ENCODE measurements at places on chromosomes 7 and 10.

DNA sequence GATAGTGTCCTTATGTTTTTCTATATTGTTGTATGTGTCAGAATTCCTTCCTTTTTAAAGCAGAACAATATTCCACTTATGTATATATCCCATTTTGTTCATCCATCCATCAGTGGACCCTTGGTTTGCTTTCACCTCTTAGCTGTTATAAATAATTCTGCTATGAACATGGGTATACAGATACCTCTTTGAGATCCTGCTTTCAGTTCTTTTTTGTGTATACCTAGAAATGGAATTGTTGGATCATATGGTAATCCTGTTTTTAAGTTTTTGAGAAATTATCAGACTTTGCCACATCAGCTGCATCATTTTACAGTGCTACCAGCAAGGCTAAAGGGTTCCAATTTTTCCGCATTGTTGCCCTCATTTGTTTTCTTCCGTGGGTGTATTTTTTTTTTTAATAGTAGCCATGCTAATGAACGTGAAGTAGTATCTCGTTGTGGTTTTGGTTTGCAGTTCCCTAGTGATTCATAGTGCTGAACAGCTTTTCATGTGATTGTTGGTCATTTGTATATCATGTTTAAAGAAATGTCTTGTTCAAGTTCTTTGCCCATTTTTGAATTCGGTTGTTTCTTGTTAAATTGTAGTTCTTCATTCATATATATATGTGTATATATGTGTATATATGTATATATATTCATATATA is 87.8 kb downstream of the LCOR start:
- DNase-seq: no peak

DNA sequence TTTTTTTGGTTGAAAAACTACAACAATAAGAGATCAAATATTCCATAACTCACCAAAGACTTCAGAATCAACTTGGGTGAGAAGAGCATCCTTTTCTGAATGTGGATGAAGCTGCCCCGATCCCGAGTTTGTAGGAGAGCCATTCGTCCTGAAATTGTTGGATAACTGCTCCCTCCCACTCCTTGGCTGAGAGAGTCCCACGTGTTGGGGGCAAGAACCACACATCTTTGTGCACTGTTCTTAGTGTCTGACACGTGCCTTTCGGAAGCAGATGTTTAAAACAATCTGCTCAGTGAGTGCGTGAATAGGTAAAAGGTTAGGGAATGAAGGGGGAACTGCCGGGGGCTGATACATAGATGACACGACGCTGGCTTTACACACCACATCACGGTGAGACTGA is 575.7 kb downstream of the PTPRN2 start:
- DNase-seq: no peak

DNA sequence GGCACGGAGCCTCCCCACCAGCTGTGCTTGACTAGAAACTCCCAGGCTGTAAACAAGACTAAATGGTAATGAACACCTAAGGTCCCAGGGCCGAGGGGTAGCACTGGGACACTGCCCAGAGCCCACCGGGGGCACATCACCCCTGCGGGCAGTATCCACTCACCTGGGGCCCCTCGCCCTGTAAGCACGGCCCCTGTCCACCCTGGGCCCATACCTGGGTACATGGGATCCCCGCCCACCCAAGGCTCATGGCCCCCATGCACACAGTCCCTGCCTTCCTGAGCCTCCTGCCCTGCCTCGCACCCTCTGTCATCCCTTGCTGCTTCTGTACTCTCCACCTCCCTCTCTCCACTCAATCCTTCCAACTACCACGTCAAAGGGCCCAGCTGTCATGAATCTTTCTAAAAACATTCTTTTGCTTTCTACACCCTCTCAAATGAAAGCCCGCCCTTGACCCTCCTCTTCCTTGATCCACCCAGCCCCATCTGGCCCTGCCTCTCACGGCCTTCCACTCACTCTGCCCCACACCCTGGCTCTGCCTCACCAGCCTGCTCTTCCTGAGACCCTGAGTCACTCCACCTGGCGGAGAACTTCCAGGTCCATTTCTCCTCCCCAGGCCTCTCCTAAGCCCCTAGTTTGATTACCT is 173.1 kb downstream of the PARD3 start:
- no peak for DNase-seq

DNA sequence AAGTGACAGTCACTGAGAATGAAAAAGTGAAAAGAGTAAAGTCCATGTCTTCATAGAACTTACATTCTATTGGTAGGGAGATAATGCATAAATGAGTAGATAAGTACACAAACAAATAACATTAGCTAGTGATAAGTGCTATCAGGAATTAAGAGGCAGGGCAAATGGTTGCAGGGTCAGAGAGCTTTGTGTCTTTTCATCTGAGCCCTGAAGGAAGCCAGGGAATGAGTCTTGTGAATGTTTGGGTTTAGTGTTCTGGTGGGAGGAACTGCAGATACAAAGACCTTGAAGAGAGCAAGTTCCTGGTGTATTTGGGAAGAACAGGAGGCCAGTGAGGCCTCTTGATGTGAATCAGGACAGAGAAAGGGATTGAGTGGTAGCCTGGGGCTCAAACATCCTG is 183.8 kb downstream of the CTTNBP2 start:
- no peak for DNase-seq

DNA sequence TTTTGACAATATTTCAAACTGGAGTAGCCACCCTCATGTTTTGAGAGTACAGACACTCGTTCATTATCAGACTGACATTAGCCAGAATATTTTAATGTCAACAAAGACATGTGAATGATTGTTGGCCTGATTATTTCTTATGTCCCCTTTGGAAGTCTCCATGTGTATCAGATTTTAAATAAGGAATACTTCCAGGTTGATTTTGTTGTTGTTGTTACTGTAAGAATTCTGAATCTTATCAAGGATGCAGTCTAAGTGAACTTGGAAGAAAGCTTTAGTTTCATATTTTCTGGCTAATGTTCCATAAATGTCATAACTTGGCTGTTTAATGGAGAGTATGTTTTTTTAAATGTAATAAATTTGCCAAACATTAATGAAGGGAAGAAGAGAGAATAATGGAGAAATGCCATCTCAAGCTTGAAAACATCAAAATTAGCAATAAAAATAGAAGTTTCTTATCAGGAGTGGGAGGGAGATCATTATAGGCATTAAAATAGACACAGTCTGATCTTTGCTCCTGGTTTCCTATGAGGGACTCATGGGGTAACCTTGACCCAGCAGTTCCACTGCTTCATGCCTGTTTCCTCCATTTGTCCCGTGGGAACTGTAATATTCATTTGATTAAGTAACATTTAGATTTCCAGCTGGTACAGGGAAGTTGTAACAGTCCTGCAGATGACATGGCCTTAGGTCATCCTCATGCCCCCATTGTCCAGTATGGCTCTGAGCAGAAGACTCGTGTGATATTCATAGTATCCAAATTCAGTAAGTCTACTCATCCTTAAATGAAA is 122.4 kb upstream of the KIAA1217 start:
- DNase-seq: no peak

GRCh38 chr10:48271047-48271730 is 3.3 kb downstream of the FRMPD2 start:
- no peak for DNase-seq

DNA sequence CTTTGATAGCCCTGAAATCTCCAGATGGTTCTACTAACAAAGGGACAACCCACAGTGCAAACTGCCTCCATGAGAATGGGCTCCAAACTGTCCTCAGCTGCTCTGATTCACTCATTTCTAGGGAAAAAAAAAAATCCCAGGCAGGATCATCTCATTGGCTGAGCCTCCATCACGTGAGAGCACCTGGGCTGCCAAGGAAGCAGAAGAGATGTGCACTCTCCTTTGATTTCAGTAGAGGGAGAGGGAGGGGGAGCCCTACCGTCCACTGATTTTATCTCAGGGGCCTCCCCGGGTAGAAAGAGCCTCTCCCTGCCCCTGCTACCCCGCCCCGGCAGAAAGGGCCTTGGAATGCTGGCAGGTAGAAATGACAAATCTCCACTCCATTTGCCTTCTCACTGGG is 725.4 kb downstream of the PHTF2 start:
- no peak for DNase-seq

DNA sequence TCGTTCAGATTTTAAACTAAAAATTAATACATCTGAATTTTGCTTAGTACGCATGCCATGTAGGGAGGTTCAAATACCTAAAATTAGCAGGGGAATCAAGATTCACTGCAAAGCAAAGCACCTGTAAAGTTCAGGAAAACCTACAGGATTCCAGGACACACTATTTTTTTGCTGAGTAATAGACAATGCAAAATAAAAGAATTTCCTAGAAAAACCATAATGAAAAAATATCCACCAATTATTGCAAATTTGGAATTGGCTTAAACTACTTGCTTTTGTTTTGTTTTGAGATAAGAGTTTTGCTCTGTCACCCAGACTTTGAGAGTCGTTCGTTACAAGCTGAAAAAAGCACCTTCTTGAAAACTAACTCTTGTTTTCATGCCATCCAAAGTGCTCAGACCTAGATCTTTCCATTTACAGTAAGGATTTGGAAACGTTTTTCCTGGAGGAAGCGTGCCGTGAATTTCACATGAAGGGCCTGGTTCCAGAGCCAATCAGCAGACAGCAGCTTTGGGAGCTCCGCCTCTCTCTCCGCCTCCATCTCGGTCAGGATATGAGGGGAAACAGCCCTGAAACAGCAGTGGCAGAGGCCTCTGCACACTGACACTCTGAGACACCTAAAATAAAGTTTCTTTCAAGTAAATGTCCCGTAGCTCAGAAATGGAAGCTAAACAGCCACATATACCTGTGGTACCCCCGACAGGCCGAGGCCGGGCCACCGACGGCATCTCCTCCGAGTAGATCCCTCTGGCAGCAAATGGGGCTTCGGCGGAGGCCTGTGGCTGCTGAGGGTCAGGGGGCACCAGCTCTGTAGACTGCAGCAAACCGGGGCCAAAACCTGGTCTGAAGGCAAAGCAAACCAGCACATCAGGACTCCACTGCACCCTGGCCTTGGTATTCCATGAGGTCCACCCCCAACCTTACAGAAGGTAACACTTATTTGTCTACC is 45.9 kb upstream of the ATP6V0A4 start:
- no peak for DNase-seq

GRCh38 chr10:130550952-130551674 is 414.9 kb downstream of the GLRX3 start:
- no peak for DNase-seq

DNA sequence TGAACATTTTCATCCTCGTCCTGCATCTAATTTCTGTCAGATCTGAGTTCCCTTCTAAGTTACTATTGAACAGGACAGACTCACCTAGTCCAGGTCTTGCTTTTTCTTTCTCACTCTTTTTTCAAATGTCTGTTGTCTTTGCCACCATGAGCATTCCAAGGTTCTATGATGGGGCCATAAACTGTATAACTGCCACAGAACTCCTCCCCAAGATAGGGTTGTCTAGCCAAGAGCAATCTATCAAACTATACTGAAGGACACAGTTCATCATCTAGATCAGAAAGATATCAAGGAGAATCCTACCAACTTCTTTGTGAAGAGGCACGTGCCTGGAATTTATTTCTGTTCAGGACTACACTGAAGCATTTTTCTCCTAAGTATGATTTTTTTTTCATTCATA is 50.1 kb upstream of the FEZF1 start:
- no peak for DNase-seq

DNA sequence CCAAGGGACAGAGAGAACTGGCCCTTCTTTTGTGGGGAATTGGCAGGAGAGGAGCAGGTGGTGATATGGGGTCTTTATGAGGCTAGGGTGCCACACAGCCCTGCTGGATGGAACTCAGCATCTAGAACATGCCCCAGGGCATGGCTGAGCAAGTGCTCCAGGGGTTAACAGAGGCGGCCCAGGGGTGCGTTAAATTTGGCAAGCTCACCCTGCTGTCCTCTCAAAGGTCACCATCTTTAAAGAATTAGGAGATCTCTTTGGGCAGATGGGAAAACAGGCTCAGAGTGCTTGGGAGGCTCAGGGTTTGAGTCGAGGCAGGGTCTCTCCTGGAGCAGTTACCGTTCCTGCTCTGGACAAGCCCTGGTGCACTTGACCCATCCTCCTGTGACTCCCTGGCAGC is 21.4 kb upstream of the UNC5B start:
- DNase-seq: no peak

- DNase-seq: no peak
Measured at GRCh38 chr10:43036481-43037428, 40.1 kb upstream of the RET start.

GRCh38 chr10:47312663-47312995 is 9.6 kb upstream of the GDF2 start:
- DNase-seq: no peak

GRCh38 chr7:25240340-25240739 is 12.1 kb upstream of the NPVF start:
- DNase-seq: no peak

DNA sequence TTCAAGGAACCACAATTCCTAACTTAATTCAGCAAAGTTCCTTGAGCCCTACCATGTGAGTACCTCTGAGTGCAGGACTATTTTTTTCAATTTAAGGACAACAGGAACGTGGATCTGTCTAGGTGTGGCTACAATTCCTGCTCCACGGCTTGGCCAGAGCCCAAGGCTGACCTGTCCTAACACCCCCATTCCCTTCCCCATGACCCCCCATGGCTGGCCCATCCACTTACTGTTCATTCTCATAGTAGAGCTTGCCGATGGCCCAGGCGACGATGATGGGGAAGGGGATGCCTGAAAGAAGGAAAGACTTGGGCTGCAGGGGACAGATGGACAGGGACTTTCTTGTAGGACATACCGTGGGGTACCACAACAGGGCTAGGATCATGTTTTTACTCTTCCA is 20.3 kb downstream of the CRHR2 start:
- DNase-seq: no peak

DNA sequence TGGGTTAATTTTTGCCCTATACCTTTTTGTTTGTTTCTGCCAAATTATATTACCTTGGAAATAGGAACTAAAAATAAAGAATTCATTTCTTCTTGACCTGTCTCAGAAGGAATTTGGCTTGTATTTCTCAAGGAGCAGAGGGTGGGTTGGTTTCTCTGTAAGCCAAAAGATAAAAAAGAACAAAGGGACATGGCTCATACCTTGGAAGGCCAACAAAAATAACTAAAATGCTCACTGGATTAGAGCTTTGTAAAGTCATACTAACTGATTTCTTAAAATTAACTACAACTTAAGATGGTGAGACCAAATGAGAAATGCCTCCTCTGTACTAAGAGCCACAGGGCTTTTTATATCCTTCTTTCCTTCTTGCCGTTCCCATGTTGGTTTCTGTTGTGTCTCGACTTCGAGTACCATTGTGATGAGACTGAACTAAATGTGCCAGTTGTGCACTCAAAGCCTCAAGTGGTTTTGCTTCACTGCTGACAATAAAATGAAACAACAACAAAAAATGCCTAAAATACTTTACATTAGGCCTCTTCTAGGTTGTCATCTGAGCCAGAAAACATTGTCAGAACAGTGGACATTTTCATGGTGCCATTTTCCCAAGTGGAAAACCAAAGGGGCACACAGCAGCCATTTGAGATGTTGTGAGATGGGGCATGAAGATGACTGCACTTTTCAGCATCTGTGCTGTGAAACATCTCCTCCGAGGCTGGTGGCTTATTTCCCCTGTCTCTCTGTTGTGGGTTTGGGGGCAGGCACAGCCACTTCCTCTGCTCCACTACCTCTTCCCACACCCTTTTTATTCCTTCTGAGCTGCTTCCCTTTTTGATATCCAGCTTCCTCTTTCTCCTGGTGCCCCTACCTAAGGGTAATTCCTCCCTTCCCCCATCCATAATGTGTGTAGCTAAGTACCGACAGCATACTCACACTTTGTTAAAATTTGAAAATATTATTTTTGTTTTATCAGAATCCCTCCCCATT is 51.8 kb upstream of the AGR3 start:
- no peak for DNase-seq

GRCh38 chr10:133388236-133388972 is 5.6 kb upstream of the MTG1 start:
- DNase-seq: no peak
